ENCODE measurements at places on chromosomes 1 and 21.

DNA sequence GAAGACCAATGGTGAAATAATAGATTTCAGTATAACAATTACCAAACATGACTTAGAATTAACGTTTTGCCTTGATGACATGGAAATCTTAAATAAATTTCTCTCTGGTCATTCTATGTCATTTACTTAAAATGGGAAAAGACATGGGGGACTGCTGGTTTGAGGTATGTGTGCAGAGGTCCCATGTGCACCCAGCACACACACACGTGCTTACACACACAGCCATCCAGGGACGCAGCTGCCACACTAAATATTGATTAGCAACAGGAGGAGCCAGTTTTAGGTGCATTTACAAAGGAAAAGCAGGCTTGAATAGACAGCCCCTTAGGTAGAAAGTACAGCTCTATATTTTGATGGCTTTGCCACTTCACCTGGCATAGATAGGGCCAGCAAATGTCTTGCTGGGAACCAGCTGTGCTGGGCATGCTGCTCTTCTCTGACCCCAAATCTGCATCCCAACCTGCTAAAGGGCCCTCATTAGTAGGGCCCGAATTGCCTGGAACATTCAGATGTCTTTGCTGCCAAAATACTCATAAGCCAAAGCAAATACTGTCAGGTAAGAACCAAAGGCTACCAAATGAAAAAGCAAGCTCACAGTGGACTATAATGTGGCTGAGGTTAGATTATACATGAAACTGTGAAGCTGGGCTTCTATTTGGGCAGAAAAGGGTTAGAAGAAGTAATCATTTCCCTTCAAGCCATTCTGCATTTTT lies 399.9 kb downstream of the HHAT start:
- no peak for DNase-seq

- DNase-seq = peak; percentile 49
These were observed 1.1 kb upstream of the SETDB1 start for GRCh38 chr1:150925080-150925479.

GRCh38 chr1:83912876-83913275 lies 86.1 kb downstream of the TTLL7 start:
- no peak for DNase-seq

DNA sequence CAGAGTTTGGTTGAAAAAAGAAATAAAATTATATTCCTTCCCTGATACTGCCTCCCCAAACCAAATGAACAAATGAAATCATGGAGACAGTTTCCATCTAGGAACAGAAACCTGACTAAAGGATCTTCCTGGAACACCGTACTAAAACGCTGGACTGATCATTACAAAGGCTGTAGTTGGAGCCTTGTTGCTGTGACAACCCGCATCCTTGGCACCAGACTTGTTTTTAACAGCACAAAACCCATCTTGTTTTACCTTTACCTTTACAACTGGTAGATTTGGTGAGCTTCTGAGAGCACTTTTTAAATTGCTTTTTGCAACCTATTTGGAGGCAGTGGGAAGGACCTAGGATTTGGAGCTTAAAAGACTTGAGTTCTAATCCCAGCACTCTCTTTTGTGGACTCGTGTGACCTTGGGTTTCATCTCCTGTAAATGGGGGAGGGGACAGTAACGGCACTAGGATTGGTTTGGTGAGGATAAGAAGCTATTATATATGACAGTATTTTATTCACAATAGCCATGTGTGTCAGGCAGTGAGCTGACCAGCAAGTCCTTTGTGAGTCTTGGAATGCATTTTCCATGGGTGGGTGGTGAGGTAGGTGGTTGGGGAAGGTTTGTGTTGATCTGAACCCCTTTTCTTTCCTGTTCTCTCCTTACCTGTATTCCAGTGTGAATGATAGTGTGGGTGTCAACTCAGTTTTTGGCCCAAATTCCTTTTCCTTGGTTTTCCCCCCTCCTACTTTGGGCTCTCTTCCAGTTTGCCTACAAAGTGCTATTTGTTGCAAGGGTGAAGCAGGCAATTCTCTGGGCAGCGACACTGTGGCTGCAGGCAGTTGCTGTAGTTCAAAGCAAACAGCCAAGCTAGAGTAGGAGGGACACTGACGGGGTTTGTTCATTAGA lies 12.6 kb downstream of the LRRC8D start:
- no peak for DNase-seq

DNA sequence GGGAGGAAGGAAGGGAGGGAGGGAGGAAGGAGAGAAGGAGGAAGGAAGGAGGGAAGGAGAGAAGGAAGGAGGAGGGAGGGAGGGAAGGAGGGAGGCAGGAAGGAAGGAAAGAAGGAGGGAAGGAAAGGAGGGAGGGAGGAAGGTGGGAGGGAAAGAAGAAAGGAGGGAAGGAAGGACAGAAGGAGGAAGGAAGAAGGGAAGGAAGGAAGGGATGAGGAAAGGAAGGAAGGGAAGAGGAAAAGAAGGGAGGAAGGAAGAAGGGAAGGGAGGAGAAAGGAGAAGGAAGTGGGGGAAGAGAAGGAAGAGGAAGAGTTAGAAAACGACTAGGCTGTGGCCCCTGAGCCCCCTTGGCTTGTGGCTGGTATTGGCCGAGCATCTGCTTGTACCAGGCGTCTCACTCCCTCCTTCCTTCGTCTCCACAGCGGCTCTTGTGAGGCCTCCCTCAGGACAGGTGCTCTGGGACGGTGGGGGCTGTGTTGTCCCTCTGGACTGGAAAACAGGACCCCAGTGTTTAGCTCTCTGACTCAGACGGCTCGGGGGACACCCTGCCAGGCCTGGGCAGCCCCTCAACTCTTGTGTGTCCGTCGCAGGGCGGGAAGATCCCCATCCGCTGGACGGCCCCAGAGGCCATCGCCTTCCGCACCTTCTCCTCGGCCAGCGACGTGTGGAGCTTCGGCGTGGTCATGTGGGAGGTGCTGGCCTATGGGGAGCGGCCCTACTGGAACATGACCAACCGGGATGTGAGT lies 36.2 kb upstream of the C1QA start:
- no peak for DNase-seq
